ENCODE measurements at places on chromosomes 2 and 18. TPM values are rescaled to one million over a fixed set of nuclear protein-coding genes. Genes with fewer than 3 reads are reported as not detected.

The STON1 gene
- total RNA-seq: 0.38 TPM

The AQP12B gene
- not detected for total RNA-seq

The REG1B gene
- total RNA-seq: not detected

The KCNG3 gene
- 1.0 TPM for total RNA-seq

The ASXL3 gene
- total RNA-seq: not detected

The KIAA1328 gene
- 1.4 TPM for total RNA-seq

The TNFAIP6 gene
- total RNA-seq: 1.2 TPM

The ACKR3 gene
- total RNA-seq: 9.4 TPM

The LONRF2 gene
- total RNA-seq: 3.5 TPM

The ACSL3 gene
- total RNA-seq: 119 TPM

The AFF3 gene
- total RNA-seq: not detected

The ZNF397 gene
- total RNA-seq: 4.2 TPM

The STEAP3 gene
- total RNA-seq: 62.4 TPM

The SP140L gene
- total RNA-seq: 3.0 TPM

The COX5B gene
- 299 TPM for total RNA-seq
